ENCODE measurements at places on chromosomes 7 and 10.

- no peak for DNase-seq
These were observed 34.8 kb upstream of the SH2D4B start for GRCh38 chr10:80502621-80503583.

- DNase-seq: peak; percentile 69
These were observed 14.7 kb downstream of the SEC24C start for GRCh38 chr10:73758704-73759511.

DNA sequence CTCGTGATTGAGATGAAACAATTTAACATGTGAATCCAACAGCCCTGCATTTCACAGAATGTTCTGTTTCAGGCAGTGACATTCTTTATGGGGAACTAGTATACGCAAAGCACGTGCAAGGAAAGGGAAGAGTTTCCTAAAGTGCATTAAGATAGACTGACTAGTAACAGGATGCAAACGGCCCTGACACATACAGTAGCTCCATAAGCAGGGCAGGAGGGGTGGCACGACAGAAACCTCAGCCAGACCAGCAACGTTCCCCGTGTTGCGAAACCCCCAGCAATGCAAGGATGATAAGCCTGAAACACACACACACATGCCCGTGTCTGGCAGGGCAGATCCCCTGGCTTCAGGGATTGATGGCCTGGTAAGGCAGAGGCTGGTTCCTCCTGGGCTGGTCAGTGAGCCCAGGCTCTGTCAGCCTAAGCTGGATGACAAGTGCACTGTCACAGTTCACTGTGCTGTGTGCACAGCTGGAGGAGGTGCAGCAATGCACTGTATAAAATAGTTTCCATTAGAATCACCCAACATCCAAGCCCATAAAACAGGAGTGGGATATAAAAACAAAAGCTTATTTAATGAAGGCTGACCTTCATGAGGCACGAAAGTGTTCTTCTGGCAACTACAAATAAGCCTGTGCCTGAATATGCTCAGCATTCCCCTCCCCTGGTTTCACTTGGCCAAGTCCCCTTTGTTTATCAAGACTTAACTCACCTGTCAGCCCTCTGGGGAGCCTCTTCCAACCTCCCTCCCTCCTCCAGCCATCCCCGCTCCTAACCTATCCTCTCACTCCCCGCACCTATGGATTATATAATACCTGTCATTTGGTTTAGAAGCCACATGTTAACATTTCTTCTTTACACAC, 88.8 kb downstream of the GSAP start:
- peak; percentile 55 for DNase-seq

DNA sequence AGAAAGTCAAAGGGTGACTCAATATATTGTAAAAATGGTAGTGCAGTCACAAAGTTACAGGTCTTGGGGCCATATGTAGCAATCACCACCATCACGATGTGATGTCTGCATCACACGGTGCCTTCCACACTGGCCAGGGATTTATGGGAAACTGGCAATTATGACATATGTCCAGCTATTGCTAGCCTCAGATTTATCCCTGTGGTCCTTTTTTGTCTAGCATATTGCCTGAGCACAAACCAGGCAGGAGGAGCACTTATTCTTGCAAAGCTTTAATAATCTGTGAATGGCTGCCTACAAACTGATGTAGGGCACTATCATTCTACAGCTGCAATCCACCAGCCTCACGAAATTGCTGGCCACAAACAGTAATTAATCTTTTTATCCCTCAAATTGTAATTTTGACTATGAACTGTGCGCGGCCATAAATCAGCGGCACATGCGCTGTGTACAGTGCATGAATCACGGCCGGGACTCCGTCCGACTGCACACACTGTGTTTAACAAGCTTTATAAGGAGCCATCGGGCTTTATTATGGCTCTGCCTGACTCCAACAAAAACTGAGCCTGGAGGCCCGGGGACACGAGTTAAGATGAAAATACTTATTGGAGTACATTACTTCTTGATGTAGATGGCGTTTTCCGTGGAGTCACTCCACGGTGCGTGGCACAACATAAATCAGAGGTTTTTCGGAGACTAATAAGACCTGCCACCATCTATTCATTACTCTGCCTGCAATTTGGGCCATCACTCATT, 115.2 kb downstream of the EBF3 start:
- DNase-seq: no peak

GRCh38 chr7:139976838-139977656, 85.7 kb downstream of the PARP12 start:
- DNase-seq: no peak

DNA sequence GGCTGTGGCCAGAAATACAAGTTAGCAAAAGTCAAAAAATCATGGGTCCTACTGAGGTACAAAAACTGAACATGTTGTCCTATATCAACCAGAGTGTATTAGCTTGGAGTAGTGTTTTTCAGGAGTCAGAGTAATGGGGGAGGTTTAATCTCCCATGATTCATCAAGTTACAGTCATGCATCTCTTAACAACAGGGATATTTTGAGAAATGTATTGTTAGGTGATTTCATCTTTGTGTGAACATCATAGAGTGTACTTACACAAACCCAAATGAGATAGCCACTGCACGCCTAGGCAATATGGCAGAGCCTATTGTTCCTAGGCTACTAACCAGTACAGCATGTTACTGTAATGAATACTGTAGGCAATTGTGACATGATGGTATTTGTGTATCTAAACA, 14.9 kb upstream of the TES start:
- no peak for DNase-seq

DNA sequence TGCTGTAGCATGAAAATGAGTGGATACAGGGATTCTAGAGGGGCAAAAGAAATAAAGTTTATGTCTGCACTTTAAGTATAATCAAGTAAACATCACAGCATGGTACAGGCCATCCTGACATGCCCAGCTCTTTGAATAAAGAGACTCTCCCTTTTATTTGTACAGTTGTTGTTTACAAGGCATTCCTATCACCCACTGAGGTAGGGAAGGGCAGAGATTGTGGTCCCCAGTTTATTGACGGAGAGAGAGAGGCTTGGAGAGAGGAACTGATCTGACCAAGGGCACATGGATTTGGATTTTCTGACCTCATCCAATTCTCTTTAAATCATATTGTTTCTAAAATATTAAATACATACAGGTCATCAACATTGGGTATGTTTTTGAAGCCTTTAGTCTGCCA, 53.9 kb downstream of the TACC2 start:
- no peak for DNase-seq

GRCh38 chr7:74063223-74063641, 20.4 kb upstream of the LIMK1 start:
- DNase-seq: no peak

GRCh38 chr7:148735967-148736366, 37.3 kb downstream of the CUL1 start:
- DNase-seq: no peak

- DNase-seq: no peak
These were observed 8.1 kb downstream of the TFAM start for GRCh38 chr10:58393317-58393716.

DNA sequence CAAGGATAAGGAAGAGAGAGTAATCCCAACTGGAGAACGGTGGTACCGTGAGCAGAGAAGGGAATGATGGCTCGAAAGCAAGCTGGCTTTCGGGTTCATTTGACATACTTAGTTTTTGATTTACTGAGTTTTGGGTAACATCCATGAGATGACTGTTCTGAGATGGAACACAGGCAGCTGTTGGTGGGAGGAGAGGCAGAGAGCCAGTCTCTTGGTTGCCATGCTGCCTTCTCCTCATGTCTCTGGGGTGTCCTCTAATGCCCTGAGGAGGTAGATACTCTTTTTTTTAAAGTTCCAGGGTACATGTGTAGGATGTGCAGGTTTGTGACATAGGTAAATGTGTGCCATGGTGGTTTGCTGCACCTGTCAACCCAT, 76.4 kb upstream of the NRP1 start:
- DNase-seq: no peak

GRCh38 chr10:11024596-11024995, 6.9 kb downstream of the CELF2 start:
- no peak for DNase-seq

DNA sequence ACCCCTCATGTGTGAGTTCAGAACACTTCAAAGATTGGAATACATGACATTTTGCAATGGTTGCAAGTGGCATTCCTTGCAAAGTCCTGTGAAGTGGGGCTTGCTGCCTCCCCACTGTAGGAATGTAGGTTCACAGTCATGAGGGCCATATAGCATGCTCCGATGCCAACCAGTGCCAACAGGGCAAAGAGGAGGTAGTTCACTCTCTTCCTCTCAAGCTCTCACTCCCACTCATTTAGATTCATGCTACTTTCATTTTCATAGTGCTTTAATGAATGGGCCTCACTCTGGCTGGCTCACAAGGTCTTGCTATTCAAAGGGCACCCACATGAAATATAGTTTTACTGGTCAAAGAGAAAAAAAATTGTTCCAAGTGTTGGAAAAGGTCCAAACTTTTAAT, 169.9 kb upstream of the AOAH start:
- DNase-seq: no peak

GRCh38 chr7:13745530-13745929, 243.9 kb downstream of the ETV1 start:
- no peak for DNase-seq

DNA sequence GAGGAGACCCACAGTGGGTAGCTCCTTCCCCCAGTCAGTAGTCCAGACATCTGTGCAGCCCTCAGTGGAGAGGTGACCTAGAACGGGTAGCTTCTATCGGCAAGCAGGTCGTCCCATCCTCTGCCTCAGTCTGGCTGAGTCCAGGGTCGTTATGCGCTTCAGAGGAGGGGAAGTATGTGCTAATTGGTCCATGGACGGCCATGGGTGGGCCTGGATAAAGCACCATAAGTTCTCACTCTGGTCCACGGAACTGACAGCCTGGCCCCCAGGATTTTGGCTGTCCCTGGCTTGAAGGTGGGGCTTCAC, 78.6 kb downstream of the HDAC9 start:
- no peak for DNase-seq

DNA sequence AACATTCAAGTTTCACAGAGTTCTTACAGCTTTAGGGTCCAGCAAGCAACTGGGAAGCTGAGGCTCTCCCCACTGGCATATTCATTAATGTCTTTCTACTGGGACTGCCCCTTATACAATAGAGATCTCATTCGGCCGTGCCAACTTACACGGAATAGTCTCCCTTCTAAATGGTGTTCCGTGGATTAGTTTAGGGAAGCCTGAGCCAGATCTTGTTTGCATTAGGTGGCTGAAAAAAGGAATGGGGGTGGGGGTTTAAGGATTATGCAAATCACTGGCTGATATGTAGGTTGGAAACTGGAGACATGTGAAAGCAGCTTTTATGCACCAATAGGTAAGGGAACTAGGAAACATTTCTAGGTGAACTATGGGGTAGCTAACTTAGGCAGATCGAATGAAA, 218.3 kb downstream of the TRIL start:
- DNase-seq: no peak

DNA sequence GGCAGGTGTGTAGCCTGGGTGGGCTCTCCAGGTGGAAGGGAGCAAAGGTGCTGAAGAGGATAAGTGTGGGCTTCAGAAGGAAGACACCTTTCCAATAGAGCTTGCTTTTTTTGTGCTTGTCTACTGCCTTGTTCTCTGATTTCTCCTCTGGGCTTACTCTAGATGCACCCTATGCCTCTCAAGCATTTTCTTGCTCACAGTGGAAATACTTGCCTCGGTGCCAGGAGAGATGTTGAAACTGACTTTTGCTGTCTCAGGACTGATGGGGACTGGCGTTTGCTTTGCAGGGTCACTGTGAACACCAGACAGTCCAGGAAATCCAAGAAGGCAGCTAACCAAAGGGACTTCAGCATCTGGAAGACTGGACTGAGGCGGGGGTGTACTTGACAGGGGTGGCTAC, 187.9 kb downstream of the SNX10 start:
- DNase-seq: no peak

DNA sequence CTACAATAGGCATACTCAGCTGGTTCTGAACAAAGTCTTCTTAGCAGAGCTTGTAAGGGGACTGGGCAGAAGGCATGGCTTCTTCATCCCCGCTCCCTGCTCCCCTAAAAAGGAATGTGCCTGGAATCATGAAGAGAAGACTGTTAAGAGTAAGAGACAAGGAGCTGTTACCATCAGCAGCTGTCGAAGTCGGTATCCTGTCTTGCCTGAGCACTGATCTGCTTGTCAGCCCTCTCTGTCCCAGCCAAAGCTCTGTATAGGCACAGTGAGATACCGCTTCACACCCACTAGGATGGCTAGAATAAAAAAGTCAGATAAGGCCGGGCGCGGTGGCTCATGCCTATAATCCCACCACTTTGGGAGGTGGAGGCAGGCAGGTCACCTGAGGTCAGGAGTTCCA, 2.4 kb downstream of the ABLIM1 start:
- no peak for DNase-seq

DNA sequence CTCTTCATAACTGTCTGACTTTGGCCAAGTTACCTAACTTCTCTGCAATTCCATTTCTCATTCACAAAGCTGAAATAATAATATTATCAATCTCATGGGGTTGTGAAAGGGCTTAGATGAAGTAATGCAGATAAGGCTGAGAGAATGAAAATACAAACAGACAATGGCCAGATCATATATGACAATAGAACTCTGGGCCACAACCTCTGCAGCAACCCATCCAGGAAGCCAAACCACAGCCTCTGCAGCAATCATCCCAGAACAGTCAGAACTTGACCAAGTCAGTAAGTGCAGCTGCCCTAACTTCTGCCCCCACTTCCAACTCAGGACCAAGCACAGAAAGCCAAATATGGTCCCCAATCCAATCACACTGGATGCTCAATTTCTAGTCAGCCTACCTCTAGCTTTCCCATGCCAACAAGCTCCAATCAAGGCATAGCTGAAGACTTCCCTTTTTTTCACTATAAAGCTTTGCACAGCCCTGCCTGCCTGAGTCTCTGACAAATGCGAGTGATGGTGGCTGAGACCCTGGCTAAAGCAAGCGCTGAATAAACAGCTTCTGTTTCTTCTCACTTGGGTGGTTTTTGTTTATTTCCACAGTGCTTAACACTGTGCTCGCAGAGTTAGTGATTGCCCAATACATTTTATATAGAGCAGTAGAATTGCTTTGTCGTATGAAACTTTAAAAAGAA, 34.8 kb upstream of the TNPO3 start:
- DNase-seq: no peak

GRCh38 chr10:73093922-73094850, 2.5 kb downstream of the P4HA1 start:
- no peak for DNase-seq

DNA sequence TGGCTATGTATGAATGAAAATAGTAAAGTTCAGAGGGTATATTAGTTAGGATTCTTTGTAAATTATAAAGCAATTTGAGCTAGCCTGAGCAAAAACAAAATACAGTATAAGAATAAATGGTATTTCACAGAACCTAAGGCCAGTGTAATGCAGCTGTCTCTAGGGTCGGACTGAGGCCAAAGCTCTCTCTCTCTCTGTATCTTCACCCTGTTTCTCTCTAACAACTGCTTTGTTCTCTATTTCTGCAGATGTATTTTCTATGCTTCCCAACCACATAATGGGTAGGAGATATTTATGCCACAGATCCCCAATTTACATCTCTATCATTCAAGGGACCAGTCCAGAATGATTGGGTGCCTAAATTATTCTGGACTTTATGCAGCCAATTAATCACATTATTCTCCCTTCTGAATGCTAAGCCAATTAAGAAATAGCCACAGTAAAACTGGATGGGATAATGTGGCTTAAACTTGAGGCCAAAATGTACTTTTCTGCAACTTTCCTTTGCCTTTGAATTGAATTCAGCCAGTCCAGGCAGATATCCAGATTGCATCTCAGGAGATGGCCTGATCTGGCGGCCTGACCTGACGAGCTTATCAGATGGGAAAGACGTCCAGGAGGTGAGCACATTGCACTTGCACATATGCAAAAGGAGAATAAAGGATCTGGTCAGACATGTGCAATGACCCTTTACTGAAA, 24.6 kb upstream of the IMMP2L start:
- no peak for DNase-seq

All from NCI-H1417 (cell line).